ENCODE measurements at places on chromosomes 11 and 22. TPM values are rescaled to one million over a fixed set of nuclear protein-coding genes. Genes with fewer than 3 reads are reported as not detected.

NXPE1 gene
- total RNA-seq = not detected

RFPL2 gene
- total RNA-seq = 0.10 TPM

PNPLA5 gene
- 0.07 TPM for total RNA-seq

C11orf42 gene
- total RNA-seq = not detected

RASGRP2 gene
- 0.82 TPM for total RNA-seq

PDGFB gene
- 2.8 TPM for total RNA-seq

MS4A8 gene
- not detected for total RNA-seq

Data from A549 treated with RU486 at 1 μM for 4 hours (cell line).